Activated CD8-positive, alpha-beta memory T cell treated with anti-CD3 and anti-CD28 coated beads, Interleukin-2, amount 50 U/mL, for 48 hours (primary cell): ENCODE measurements at places on chromosomes 16 and 17.

GRCh38 chr17:71902894-71903506 is 217.8 kb upstream of the SOX9 start:
- no peak for DNase-seq

DNA sequence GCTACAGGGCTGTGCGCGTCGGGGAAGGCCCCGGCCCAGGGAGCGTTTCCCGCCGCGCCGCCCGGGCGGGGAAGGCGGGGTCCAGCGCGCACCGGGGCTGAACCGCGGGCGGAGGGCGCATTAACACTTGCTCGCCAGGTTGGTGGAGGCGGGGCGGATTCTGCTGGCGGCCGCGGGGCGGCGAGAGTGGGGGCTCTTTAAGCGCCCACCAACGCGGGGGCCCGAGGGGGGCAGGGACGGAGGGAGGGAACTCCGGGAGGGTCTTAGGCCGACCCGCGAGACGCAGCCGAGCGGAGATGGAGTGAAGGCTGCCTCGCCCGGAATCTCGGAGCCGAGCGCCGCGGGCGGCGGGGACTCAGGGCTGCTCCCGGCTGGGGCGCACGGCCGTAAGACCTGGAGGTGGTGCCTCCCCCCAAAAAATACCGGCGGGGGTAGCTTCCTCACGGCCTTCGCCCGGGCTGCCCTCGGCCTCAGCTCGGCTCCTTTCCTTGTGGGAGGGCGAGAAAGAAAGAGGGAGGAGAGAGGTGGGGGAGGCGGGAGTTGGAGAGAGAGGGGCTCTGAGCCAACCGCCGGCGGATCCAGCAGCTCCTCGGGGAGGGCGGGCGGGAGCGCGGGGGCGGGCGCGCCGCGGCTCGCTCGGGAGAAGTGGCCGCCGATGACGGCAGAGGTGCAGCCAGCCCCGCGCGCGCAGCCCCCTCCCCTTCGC is 415 bp upstream of the FOXF1 start:
- peak; percentile 58 for DNase-seq

- no peak for DNase-seq
Measured at GRCh38 chr17:75096082-75096625, 8.4 kb downstream of the SLC16A5 start.

DNA sequence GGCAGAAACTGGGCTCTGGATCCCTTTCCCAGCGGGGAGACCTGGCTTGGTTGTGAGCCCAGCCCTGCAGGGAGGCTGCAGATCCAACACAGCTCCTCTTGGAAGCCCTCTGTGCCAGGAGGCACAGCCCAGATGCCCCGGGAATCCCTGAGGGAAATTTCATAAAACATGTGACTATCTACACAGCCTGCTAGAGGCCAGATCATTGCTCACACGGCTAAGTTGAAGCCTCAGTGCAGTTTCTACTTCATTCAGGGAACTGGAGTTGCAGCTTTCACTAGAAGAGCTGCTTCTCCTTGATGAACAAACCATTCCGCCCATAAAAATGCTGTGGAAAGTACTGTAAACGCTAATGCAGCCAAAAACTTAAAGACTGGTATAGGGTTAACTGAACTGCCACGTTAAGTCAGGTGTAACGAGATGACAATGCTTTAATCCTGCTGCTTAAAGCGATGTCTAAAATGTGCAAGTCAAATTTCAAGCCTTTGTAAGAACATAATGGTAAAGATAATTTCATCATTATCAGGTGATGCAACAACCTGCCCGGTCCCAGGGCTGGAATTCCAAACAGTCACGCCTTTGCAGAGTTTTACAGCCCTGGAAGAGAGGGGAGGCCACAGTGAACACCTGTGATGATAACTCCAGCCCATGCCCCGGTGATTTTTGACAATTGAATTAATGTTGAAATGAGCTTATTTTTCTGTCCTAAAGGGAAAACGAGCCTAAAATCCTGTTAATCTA is 172.5 kb downstream of the ZFHX3 start:
- no peak for DNase-seq

GRCh38 chr16:24117680-24118079 is 138.5 kb upstream of the CACNG3 start:
- DNase-seq: no peak
